Large intestine (tissue), 12 donors: ENCODE measurements at places on chromosomes 7 and 10.

GRCh38 chr10:87092861-87093631, 1.6 kb downstream of the GLUD1 start:
- peak; percentile 70 for DNase-seq

GRCh38 chr7:24781106-24781505, 23.8 kb upstream of the GSDME start:
- DNase-seq = no peak

GRCh38 chr7:37942934-37943610, 22.6 kb downstream of the EPDR1 start:
- DNase-seq = peak; percentile 89

- no peak for DNase-seq
These were observed 186.5 kb upstream of the BET1 start for GRCh38 chr7:94190599-94191061.

DNA sequence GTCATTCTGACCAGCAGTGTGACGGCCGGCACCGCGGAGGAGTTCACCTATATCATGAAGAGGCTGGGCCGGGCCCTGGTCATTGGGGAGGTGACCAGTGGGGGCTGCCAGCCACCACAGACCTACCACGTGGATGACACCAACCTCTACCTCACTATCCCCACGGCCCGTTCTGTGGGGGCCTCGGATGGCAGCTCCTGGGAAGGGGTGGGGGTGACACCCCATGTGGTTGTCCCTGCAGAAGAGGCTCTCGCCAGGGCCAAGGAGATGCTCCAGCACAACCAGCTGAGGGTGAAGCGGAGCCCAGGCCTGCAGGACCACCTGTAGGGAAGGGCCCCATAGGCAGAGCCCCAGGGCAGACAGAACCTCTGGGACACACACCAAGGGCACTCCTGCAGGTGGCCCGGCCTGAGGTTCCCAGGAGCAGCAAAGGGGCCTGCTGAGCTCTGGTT, 9.0 kb downstream of the RBP3 start:
- no peak for DNase-seq

DNA sequence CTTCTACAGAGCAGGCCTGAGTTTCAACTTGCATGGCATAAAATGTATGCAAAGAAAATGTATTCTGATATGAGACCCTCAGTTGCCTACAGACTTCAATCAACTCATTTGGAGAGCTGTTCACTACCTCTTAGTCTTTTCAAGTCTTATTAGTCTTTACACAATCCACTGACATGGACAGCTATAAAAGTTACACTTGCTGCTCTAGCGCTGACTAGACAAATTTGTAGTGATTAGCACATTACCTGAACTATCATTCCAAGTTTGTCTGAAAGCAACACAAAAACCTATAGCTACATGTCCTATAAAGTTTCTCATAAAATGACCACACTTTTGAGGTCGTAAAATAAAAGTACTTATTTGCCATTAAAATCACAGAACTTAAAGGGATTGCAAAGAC, 83.9 kb downstream of the PARD3 start:
- DNase-seq = no peak

- peak; percentile 59 for DNase-seq
These were observed 3.8 kb downstream of the RTKN2 start for GRCh38 chr10:62264702-62265436.

DNA sequence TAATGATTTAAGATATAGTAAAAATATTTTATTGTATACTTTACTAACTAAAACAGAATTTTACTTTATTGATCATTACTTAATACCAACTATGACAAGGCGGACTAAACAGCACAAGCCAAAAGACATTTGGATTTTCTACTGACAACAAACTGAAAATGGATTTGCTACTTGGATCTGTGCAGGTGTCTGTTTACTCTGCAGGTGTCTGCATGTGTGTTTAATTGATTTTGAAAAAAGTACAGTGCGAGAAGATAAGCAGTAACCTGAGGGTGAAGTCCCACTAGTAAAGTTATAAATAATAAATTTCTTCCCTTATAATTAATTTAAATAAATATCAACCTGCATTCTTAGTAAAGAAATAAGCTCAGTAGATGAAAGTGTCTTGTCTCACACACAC, 696.8 kb upstream of the MBL2 start:
- no peak for DNase-seq

DNA sequence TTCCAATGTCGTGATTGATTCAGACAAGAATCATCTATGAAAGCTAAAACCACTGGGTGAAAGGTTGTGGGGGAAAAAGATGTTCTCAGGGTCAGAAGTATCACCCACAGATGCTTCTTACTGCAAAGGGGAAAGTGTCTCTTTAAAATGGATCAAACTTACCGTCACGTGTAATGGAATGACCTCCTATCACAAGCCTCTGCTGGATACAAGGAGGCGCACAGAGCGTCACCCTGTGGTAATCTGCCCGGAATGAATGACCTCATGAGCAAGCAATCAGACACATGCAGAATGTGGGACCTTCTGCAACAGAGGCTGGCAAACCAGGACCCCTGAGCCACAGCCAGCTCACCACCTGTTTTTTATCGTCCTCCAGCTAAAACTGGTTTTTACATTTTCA, 33.0 kb downstream of the WIPF3 start:
- DNase-seq = no peak

- no peak for DNase-seq
These were observed 102.2 kb downstream of the TCF7L2 start for GRCh38 chr10:113052076-113052830.

- no peak for DNase-seq
These were observed 24.6 kb upstream of the DGKI start for GRCh38 chr7:137871170-137871915.

GRCh38 chr10:88499569-88500470, 83.3 kb downstream of the RNLS start:
- no peak for DNase-seq

GRCh38 chr10:21194510-21194993, 297.4 kb upstream of the NEBL start:
- DNase-seq = peak; percentile 36

- peak; percentile 68 for DNase-seq
These were observed 7.1 kb downstream of the ERV3-1 start for GRCh38 chr7:64999165-65000004.

DNA sequence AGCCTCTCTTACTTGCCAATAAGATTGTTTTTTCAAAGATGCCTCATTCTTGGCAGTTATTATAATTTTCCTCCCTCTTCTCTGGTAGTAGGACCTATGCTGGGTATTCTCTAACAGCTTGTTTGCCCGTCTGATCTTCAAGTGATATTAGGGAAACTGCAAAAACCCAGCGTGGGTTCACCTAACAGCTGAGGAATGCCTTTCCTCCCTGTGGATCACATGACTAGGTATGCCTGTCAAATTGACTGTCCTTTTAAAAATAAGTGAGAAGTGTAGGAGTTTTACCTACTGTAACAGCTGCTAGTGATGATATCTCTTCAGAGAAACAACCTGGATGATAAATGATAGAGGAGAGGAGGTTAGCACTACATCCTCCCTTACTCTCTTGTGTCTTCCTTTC, 22.0 kb downstream of the HECTD2 start:
- DNase-seq = no peak

GRCh38 chr7:4225881-4226523, 456.1 kb upstream of the FOXK1 start:
- no peak for DNase-seq

- no peak for DNase-seq
These were observed 52.5 kb downstream of the MPP7 start for GRCh38 chr10:28250358-28250757.

DNA sequence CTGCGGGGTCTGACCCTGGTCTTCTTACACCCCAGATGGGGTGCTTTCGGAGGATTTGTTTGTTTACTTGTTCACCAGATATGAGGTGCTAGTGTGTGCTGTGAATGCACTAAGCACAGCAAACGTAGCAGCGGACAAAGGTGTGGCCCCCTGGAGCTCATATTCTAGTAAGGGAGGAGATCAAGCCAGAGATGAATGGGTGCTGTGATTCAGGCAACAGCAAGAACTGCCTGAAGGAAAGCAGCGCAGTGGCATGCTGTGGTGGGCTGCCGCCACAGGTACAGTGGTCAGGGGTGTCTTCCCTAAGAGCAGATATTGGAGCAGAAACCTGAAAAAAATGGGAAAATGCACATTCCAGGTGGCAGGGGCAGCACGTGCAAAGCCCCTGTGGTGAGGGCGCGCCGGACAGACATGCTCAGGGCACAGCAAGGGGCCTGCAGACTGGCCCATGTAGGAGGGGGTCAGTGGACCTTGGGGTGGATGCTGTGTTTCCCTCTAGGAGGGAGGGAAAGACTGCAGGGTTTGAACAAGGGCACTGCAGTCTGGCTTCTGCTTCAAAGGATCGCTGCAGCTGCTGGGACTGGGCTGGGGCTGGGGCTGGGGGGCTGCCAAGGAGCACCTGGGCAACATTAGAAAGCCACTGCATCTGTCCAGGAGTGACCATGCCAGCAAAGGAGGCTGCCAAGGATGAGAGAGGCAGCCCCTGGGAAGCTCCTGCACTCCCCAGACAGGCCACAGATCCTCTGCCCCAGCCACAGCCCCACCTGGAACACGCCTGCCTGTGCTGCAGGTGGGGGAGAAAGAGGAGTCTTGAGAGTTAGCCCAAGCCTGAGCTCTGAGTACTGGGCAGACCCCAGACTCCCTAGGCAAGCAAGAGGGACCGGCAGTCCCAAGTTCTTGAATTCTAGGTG, 927 bp upstream of the DEPP1 start:
- no peak for DNase-seq

- no peak for DNase-seq
These were observed 141.1 kb upstream of the WNT16 start for GRCh38 chr7:121187676-121188075.

GRCh38 chr10:74593470-74593869, 232.9 kb upstream of the KAT6B start:
- DNase-seq = no peak

GRCh38 chr7:81367326-81367931, 402.4 kb downstream of the HGF start:
- DNase-seq = no peak

DNA sequence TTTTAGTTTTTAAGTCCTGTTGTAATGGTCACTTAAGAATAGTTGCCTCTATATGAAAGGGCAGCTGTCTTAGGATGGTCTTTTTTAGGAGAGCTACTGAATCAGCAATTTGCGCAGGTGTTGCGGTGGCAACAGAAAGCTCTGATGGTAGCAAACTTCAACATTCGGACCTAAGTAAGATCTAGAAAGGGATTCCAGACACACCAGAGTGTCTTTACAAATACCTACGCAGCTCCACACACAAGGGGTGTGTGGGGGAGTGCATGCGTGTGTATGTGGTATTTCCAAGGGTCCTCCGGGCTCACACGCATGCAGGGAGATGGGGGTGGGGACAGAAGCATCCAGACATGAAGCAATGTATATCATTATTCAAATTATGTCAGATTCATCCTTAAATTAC, 438.6 kb upstream of the MGMT start:
- DNase-seq = no peak

GRCh38 chr10:126022841-126023240, 126.5 kb downstream of the FANK1 start:
- no peak for DNase-seq

GRCh38 chr7:47814905-47815613, 133.2 kb downstream of the PKD1L1 start:
- no peak for DNase-seq

- no peak for DNase-seq
These were observed 693.9 kb downstream of the PARD3 start for GRCh38 chr10:34121125-34121753.

GRCh38 chr10:100184840-100185239, 989 bp downstream of the ERLIN1 start:
- DNase-seq = peak; percentile 45

DNA sequence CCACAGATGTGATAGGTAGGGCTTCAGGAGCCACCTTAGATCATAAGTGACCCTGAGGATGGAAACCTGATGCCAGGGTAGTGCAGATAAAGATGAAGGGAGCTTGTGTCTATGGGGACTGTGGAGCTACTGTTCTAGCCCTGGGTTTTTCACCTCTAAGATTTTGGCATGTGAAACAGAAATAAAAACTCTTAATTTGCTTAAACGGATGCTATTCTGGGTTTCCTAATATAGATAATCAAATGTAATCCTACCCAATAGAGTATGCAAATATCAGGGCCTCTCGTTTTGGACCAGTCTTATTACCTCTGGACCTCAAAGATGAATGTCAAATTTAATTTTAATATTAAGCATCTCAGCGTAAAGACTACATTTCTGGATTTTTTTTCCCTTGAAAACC, 49.3 kb downstream of the ABCB4 start:
- no peak for DNase-seq

GRCh38 chr10:98469001-98469931, 22.5 kb upstream of the HPS1 start:
- DNase-seq = no peak

DNA sequence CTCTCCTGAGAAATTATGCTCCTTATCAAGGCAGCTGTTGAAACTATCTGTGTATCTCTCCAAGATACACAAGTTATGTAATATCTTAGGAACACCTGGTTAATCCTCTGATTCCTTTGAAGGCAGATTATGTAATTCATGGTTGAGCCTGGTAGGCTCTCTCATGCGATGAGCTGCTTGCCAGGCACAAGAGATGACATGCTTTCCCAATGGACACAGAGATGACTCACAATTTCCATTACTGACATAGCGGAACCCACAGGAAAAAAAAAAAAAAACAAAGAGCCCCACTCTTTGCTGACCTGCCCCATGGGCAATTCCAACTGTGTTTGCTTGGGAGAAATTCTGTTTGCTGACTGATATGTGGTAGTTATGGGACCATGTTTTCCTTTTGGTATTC, 736.4 kb upstream of the PHF14 start:
- no peak for DNase-seq

- no peak for DNase-seq
These were observed 59.4 kb upstream of the CAMK2B start for GRCh38 chr7:44384586-44385433.

- no peak for DNase-seq
These were observed 146.8 kb downstream of the ADCY1 start for GRCh38 chr7:45720989-45721388.

DNA sequence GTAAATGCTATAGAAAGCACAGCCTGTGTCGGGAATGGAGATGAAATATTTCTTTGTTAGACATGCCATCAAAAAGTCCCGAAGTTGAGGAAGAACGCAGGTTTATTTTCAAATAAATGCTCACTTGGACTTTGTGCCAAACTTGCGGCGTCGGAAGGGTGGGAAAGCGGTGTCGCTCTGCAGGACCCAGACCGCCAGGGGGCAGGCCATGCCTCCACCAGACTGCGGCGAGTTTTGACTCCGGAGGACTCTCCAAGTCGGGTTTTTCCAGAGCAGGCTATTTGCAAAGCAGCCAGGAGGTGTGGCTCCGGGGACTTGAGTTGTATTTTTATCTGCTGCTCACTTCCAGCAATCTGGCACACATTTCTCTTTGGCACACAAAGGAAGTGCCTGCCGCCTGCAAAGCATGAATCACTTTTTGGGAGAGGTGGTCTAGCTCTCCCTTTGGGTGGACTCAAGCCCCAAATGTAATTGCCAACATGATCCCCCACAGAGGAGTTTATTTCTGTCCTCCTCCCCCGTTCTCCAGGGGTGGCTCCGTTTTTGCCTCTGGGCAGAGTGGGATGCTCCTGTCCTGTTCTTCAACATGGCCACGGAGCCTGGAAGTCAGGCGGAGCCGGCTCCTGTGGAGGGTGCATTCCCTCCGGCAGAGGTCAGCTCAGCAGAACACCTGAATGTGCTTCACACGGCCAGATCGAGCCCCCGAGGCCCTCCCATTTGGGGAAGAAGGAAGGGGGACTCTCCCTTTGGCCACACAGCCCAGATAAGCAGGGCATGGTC, 82.3 kb upstream of the GPR26 start:
- peak; percentile 65 for DNase-seq
